Activated gamma-delta T cell treated with Interleukin-2 at 50 U/mL for 16 hours (primary cell): ENCODE measurements at places on chromosomes 12 and 14.

DNA sequence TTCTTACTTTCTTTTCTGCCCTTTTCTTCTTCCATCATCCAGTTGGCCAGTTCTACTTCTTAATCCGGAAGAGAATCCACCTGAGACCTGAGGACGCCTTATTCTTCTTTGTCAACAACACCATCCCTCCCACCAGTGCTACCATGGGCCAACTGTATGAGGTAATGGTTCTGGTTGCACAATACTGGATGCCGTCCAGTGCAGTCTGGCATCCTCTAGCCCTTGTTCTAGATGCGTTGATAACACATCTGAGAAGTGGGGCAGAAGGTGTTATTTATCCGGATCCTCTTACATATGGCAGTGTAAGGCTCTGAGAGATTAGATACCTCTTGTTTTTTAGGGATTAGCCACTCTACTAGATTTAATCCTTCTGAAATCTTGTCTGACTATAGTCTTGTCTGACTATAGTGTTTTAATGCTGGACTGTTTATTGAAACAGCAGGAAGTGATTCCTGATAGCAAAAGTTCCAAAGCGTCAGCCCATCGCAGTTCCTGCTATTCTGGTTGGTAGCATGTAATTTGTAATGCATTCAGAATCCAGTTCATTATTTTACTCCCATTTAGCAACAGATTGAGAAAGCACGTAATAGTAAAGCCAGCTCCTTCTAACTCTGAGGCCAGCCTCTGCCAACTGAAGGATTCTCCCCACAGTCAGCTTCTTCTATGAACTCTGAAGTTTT is 7.9 kb downstream of the GABARAPL1 start:
- DNase-seq = no peak

DNA sequence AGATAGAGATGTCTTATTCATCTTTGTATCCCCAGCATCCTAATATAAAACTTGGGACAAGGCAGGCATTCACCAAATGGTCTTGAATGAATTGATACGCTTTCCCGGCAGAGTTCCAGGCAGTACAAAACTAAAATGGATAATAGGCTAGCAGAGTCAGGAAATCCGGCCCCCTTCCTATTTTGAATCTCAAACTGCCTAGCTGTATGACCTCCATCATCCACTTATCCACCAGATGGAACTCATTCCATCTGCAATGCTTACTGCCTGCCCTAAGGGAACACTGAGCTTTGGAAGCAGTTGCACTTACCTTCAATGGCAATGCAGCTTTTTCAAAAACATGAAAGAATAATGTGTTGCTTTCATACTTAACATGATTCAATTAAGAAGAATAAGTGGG is 43.4 kb downstream of the BDKRB1 start:
- DNase-seq = no peak

GRCh38 chr14:51564986-51565604 is 86.6 kb upstream of the FRMD6 start:
- no peak for DNase-seq

- DNase-seq = no peak
Observed at GRCh38 chr14:35965400-35965799, 139.3 kb downstream of the BRMS1L start.

DNA sequence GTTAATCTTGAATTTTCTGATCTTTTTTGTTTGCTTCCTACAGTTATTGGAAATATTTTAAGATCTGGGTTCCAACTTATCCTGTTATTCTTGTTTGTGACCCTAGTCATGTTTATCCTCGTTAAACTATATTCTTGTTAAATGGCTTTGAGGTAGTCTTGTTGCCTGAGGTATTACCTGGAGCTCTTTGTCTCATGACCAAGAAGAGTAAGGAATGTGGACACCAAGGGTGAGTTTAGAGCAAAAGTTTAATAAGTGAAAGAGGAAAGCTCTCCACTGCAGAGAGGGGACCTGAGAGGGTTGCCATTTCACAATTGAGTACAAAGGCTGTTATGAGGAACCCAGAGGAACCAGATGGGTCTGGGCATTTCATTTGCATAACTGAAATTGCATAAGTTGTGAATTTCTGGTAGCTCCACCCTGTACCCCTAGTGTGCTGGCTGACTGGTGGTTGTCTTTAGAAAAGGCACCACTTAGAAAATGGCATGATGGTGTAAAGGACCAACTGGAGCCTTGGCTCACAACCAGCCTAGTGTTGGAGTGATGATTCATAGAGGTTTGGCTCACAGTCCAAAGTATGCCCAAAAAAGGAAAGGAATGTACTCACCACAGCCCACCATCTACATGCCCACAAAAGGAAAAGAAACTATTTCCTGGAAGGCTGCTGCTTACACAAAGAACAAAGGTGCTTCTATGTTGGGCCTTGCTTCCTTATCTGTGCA is 36.7 kb upstream of the RESF1 start:
- no peak for DNase-seq

DNA sequence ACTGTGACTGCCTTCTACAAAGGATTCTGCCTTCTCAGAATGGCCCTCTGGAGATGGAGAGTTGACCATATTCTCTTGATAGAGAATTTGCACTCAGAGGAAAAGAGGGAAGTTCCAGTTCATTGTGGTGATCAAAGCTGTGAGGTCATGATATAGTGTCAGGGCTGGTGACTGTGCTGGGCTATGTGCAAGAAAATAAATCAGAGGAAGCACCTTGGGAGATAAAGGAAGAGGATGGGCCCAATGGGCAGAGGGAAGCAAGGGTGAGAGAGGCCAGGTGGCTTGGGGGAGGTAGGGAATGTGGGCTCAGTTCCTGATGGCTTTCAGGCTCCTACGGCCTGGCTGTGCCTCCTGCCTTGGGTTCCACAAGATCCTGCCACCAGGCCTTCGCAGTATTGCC is 145.8 kb downstream of the SLC8A3 start:
- no peak for DNase-seq

DNA sequence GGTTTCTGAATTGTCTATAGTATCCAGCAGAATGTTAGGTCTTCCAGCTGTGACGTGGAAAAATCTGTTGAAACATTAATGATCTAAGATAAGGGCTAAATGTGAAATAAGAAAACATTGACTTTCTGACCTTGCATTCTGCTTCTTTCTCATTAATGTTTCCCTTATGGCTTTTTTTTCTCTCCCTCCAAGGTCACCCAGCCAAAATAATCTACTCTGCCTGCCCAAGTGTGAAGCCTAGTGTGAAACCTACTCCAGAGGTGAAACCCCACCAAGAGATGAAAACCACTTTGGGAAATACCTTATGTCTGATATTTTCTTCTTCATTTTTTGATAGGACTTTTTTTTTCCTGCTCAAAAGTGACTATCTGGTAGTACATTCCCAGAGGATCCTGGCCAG is 108.0 kb downstream of the SSPN start:
- DNase-seq = no peak

- no peak for DNase-seq
Observed at GRCh38 chr12:128611736-128612135, 212.0 kb downstream of the SLC15A4 start.

DNA sequence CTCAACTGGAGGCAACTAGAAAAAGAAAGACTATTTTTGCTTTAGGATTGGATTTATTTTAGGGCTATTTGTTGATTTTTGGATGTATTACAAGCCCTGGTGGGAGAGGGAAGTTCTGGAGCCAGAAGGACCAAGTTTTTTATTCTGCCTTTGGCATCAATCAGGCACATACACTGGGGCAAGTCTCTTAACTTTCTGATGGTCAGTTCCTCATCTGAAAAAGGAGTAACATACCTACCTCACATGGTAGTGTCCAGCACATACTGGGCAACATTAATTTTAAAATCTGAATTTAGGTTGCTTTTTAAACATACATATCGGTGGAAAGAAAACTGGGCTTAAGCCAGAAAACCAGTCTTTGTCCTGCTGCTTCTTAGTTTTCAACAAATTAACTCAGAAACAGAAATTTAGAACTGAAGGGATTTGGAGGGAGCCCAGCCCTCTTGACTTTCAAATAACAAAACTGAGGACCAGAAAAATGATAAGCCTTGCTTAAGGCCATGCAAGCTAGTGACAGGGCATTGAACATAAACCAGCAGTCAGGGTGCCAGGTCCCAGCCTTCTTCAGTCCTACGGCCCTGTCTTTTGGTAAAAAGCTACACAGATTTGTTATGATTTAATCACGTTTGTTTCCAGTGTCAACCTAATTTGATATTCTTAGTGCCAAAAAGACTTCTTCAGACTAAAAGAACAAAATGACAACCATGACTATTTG is 90.2 kb upstream of the SLC38A2 start:
- DNase-seq = no peak

DNA sequence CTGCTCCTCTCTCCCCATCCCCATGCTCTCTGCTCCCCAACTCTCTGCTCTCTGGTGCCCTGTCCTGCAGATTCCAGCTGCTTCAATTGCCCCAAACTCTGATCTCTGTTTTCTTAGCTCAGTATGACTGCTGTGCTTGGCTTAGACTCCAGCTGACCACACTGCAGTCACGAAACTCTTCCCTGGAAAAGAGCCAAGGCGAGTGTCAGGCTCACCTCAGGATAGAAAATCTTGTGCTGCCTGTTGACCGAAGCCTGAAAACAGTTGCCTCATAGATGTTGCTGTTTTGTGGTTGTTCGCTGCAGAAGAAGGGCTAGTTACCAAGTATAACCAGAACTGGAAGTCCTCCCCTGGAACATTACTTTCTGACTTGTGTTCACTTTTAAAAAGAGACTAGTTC is 6.7 kb upstream of the STON2 start:
- no peak for DNase-seq

DNA sequence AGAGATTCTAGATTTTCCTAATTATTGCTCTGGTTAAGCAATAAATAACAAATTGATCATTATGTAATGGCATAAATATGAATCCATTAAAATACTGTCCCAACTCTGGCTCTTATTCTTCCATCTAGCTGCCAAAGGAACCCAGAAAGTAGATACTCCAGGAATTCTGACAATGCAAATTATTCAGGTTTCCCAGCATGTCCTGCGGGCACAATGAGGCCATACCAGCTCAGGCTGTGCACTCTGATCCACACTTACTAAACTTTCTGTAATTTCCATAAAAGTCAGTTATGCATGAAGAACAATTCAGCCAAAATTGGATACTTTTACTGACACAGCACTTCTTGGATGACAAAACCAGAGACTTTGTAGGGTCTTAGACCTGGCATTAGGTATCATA is 576.3 kb downstream of the KCNH5 start:
- DNase-seq = no peak

DNA sequence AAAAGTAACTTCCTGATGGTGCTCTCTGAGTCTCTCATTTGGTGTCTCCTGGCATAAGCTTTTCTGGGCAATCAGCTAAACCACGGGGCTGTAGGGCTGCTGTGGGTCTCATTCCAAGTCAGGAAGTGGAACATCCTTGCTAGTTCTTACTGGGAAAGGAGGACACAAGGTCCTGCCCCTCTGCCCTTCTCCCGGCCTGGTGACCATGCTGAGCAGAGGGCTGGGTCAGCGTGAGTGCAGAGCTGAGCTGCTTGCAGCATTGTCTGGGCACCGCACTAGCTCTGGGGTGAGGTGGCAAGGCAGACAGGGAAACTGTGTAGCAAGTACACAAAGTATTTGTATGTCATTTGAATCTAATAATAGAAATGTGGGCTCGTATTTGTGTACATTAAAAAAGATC is 45.0 kb upstream of the ASPG start:
- no peak for DNase-seq

DNA sequence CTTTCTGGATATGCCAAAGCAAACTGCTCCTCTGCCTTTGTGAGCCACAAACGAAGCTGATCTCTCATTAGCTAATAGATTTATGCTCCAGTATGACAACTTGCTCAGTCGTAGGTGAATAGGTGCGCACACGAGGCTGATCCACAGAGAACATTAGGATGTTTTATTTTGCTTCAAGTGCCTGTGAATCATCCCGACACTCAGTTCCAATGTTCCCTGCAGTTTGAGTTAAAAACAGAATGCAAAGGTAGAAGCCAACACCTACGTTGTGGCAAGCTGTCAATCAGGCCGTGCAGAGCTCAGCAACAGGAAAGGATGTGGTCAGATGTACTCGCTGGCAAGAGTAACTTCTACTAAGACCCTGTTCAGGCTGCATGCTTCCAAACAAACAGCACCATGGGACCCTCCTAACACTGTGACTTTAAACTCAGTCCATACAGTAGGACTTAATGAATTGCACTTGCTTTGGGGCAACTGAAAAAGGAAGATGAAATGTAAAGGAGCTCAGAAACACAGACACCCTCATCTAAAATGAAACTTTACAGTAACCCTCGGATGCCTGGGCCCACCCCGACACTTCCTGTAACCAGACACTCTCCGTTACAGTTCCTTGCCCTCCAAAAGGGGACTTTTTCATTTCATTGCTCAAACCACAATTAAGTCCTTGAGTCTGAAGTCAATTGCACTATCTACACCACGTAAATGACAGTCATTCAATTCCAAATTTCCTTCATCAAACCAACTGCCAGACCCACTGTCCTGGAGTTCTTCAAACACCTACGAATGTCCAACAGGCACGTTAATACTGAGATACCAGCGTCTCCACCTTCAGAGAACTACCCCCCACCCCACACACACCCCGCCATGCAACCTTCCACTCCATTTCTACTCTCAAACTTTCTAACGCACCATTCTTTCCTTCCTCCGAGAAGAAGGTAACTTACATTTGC is 1.6 kb downstream of the CCDC88C start:
- DNase-seq = peak; percentile 70

DNA sequence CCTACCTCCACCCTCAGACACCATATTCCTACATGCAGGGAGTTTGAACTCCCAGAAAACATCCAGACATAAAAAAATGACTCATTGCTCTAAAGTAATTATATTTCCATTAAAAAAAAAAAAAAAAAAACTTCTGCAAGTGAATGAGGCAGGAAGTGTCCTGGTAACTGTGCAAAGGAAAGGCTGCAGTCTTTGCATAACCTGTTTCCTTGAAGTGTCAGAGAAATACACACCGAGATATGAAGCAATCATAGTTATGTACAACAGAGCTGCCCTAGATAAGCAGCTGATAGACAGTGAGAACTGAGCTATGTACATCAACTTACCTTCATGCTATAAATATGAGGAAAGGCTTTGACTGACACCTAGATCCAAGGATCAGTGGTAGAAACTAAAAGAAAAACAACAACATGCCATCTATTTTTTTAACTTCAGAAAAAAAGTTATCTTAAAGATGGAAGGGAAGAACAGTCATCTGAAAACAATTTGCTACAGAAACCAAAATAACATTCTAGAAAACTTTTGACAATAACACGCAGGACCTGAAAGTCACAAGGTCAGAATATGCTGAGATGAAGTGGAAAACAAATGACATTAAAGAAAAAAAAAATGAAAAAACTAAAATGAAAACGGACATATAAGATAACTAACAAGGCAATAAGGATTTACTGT is 263.2 kb downstream of the SEC23A start:
- no peak for DNase-seq

GRCh38 chr14:89861630-89862029 is 92.9 kb downstream of the EFCAB11 start:
- DNase-seq = no peak

DNA sequence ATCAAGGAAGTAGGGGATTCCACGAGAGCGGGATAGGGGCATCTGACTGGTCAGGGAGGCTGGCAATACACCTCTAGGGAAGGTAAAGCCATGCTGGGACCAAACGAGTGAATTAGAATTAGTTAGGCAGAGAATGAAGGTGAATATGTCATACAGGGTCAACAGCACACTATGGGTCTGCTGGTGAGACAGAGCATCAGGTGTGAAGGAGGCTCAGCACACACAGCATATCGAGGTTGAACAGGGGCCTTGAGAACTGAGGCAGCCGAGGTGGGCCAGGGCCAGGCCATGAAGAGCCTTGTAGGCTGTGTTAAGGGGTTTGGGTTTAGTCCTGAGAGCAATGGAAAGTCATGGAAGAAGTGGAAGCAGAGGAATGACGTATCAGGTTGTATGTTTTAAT is 137.8 kb downstream of the PRKCH start:
- DNase-seq = no peak

- DNase-seq = no peak
Observed at GRCh38 chr14:24943024-24943423, 106.9 kb downstream of the STXBP6 start.

GRCh38 chr12:8065991-8066594 is at the start of gene C3AR1:
Gene C3AR1 (minus strand): TSS chr12:8066359. CDS start chr12:8060185, 6,174 bp downstream.
- peak; percentile 24 for DNase-seq
